ENCODE measurements at places on chromosomes 3 and 15. TPM values are rescaled to one million over a fixed set of nuclear protein-coding genes. Genes with fewer than 3 reads are reported as not detected.

Gene NLGN1
- 0.40 TPM for total RNA-seq

Gene CNTN4
- 17.9 TPM for total RNA-seq

- DNase-seq: no peak
Observed at GRCh38 chr3:15404767-15405166, 22.6 kb downstream of the METTL6 start.

DNA sequence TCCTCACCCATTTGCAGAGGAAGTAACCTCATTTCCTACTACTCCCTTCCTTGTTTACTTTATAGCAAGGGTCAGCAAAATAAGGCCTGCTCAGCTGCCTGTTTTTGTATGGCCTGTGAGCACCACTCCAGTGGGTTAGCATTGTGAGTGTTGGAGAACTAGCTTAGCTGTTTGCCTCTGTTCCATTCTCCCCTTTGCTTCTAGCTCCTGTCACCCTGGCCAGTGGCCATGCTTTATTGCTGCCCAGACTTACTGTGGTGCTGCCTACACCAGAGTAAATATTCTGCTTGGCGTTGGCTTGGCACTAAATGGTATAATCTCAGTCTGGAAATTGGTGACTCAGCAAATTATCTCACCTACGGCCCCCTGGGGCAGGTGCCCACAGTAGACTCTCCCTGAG is 8.8 kb downstream of the PDCD6IP start:
- DNase-seq: peak; percentile 75

Measured in transverse colon (tissue), 4 donors.